ENCODE measurements at places on chromosomes 16 and 17.
A peak's percentile ranks its signal among the peaks of the same experiment; 100 is the strongest.

- DNase-seq = no peak
Observed at GRCh38 chr17:10155371-10156076, 42.9 kb downstream of the GAS7 start.

DNA sequence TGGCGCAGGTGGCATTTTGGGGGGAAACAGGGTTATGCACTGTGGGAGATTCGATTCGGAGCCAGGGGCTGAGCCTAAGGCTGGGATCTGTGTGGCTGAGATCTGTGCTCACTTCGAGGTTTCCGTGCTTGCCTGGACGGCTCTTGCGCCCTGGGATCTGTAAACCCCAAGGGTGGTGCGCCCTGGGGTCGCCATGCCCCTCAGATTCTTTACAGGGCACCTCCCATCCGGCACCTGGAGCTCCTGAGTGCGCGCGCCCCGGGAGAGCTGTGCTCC is 377 bp downstream of the SLC13A5 start:
- no peak for DNase-seq

DNA sequence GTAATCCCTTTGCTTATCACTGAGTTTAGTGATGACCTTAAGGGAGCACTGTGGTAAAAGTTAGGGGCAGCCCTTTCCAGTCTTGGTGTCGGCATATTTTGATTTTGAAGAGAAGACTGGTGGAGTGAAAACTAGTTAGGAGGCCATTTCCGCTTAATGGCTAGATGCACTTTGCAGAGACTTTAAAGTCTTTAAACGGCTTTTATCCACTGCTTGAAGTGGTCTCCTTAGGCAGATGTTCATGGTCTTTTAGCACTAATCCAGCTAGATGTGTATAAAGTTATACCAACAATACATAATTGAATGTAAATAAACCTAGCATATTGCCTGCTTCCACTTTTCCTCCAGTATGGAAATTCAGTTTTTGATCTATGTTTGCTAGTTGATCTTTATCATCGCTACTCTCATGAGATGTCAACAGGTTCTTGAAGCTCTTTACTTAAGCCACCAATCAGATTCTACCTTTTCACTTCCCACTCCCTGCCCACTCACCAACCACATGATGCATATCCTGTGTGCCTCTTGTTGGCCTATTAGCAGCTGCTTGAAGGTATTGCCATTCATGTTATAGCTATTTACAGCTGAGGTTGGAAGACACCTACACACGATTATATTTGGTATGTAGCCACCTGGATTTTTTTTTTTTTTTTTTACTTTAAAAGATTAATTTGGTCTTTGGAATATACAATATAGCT is 132.0 kb downstream of the NLK start:
- DNase-seq = no peak

- DNase-seq = peak; percentile 34
Observed at GRCh38 chr17:6510321-6510977, 45.9 kb downstream of the PITPNM3 start.

DNA sequence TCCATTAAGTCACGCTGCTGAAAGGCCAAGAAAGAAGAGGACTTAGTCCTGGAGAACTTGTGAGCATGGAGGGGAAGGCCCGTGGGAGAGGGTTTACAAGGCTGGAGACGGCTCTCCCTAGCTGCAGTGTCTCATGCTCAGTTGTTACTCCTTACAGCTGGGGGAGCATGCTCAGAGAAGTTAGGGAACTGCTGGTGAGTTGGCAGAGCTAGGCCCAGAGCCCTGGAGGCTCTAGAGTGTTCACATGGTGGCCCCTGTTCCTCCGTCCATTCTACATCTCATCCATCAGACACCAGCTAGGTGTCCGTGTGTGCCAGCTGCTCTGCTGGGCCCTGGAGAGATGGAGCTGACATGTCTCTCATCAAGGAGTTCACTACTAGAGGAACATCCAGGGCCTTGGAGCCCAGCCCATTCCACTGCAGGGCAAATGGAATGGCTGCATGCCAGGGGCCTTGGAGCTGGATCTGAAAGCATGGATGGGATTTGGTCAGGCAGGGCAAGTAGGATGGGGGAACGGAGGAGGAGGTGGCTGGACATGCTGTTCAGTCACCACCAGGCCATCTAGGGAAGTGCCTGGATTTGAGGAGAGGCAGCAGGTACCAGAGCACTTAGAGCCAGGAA is 6.3 kb downstream of the XYLT2 start:
- DNase-seq = no peak

GRCh38 chr17:56834380-56835263 is 671 bp downstream of the DGKE start:
- DNase-seq = peak; percentile 34

DNA sequence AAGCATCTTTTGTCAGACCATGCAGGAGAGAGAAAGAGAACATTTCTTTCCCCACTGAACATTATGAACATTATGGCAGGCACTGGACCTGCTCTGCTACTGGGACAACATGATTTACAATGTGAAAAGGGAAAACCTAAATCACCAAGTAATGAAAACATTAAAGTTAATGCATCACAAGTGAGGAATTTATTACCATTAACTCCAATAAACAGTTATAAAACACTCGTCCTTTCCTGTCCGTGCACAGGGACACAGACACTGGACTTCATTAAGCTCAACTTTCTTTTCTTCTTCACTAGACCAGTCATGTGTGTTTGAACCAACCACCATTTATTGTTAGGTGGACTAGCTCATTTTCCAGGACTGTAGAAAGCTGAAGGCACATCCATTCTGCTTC is 95.4 kb downstream of the SNX11 start:
- no peak for DNase-seq

DNA sequence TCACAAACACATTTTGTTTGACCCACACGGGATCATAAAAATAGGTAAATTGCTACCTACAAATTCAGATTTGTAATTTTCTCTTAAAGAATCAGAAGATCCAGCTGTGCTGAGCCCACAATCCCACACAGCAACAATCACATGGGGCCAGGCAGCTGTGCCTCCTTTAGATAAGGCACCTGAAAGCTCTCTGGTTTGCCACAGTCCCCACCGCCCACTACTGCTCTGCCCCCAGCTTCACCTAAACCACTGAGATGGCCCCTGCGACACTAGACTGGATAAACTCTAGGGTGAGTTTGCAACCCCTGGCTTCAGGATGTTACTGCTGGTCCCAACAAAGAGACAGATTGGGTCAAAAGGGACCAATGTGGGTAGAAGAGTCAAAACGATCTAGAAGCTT is 96.8 kb downstream of the GSG1L start:
- no peak for DNase-seq

DNA sequence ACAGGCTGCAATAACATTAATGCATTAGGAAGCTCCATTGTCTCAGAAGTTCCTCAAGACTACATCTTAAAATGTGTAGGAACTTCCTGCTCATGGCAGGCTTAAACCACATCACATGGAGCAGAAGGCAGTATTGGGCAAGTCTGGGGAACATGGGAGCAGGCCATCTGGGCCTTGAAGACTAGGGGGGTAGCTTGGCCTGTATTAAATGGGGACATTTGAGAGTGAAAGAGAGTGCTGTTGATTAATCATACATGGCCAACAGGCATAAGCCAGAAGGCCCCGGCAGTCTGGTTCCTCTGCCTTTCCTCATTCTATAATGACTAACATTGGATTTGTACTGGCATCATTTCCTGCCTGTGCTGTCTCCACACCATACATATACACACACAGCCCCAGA is 25.2 kb upstream of the SLC5A11 start:
- no peak for DNase-seq

GRCh38 chr17:43846221-43846712 is 709 bp upstream of the CD300LG start:
- peak; percentile 94 for DNase-seq

GRCh38 chr16:89096768-89097391 is 3.2 kb downstream of the ACSF3 start:
- no peak for DNase-seq

DNA sequence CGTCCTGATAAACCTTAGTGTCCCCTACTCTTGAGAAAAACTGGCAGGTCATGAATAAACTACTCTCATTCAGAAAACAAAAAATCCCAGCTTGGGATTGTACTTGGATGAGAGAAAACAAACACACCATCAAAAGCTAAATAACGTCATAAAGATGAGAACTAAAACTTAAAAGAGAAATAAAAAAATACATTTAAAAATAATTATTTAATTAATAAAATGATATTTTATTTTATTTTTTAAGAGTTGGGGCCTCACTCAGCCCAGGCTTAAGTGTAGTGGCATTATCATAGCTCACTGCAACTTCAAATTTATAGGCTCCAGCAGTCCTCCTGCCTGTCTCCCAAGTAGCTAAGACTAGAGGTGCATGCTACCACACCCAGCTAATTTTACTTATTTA is 125.4 kb upstream of the CA10 start:
- no peak for DNase-seq

GRCh38 chr17:82457073-82457928 is 1.2 kb upstream of the NARF start:
- no peak for DNase-seq

DNA sequence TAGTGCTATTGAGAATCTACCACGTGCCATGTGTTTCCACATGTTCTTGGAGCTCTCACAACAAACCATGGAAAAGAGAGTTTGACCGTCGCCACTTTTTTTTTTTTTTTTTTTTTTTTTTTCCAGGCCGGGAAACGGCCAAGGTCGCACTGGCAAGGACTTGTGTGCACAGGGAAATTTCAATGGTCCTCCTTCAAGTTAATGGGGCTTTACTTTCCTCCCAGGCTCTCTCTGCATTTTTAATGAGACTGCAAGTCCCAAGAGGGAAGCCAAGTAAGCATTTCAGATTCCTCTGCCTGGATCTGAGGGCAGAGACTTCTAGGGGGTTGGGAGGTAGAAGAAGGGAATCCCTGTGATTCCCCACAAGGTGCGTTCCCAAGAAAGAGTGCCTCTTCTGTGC is 94.7 kb upstream of the MPHOSPH6 start:
- no peak for DNase-seq

DNA sequence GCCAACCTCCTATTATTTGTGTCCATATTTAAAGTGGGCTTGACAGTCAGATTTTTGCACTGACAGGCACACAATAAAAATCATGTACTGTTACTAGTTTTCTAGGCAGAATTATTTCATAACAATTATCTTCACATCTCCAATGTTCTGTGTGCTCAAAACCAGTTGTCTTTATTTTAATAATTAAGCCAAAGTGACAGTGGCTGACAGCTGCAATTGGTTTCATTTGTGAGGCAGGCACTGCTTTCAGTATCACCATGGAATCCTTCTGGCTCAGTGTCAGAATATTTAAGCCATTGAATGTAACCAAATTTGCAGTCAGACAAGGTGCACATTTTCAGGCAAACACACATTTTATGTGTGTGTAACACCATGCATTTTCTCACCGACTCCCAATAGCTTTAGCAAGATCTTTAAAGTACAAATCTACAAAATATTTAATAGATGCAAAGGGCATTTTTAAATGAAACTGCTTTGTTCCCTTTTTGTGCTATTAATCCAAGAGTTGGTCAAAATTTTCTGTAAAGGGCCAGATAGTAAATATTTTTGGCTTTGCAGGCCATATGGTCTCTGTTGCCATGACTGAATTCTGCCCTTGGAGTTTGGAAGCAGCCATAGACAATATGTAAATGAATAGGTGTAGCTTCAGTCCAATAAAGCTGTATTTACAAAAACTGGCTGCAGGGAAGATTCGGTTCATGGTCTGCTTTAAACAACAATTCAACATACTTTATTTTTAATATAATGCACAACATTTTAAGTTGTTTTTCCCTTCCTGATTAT is 486.0 kb downstream of the KCNJ2 start:
- no peak for DNase-seq

GRCh38 chr17:78576389-78577112 is 645 bp downstream of the DNAH17 start:
- no peak for DNase-seq

GRCh38 chr16:84370723-84371552 is 2.6 kb downstream of the ATP2C2 start:
- no peak for DNase-seq

- DNase-seq = no peak
Observed at GRCh38 chr16:66996983-66997358, 8.6 kb downstream of the CES4A start.

DNA sequence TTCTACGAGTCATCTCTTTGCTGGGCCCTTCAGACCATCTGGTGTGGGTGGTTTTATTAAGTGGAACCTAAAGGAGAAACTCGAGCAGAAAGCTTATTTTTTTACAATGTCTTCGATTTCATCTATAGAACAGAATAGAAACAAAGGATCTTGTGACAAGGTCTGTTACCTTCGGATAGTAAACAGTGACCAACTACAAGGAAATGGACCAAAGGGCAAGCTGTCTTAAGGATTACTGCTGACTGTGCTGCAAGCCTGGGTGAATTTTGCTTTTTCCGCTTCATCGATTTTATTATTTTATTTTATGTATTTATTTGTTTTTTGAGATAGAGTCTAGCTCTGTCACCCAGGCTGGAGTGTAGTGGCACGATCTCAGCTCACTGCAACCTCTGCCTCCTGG is 348.9 kb upstream of the ERCC4 start:
- DNase-seq = no peak

GRCh38 chr16:65697065-65697464 is 575.2 kb upstream of the CDH11 start:
- DNase-seq = no peak

- no peak for DNase-seq
Observed at GRCh38 chr17:2082003-2082781, 27.3 kb downstream of the HIC1 start.

- no peak for DNase-seq
Observed at GRCh38 chr17:74116087-74116717, 87.3 kb upstream of the RPL38 start.

- no peak for DNase-seq
Observed at GRCh38 chr17:43011728-43012472, 5.3 kb downstream of the IFI35 start.

DNA sequence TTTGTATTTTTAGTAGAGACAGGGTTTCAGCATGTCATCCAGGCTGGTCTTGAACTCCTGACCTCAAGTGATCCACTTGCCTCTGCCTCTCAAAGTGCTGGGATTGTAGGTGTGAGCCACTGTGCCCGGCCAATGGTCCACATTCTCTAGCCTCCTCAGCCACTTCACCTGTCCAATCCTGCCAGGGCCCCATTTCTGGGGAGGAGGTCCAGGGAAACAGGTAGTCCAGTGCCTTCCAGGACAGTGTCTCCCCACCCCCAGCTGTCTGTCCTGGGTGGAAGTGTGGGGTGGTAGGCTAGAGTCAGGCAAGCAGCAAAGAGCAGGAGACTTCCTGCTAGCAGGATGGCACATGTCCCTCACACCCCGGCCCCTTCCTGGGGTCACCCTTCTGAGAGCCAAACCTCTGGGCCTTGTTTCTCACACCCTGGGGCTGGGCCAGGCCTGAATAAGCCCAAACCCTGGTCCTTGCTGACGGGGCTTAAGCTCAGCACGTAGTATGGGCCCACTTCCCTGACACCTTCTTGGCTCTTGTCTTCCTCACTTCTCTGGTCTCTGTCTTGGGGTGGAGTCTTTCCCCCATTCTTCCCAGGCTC is 5.0 kb downstream of the FHOD1 start:
- no peak for DNase-seq

- DNase-seq = no peak
Observed at GRCh38 chr16:68403704-68404103, 44.6 kb downstream of the SMPD3 start.
